ENCODE measurements at places on chromosomes 5 and 9.

DNA sequence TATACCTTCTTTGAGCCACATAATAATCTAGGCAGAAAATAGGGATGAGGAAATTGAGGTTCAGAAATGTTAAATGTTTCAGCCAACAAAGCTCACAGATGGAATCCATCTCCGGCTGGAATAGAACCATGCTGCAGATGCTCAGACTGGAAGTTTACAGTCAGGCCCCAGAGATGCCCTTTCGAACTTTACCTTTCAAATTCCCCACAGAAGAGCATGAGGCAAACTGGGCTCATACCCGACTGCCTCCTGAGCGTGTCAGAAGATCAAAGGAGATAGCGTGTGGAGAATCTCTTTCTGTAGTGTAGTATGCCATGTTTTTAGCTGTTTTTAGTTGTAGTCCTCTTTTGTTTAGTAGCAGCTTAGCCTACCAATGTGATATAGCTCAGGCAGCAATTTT lies 72.0 kb upstream of the DAP start:
- DNase-seq, result no peak

DNA sequence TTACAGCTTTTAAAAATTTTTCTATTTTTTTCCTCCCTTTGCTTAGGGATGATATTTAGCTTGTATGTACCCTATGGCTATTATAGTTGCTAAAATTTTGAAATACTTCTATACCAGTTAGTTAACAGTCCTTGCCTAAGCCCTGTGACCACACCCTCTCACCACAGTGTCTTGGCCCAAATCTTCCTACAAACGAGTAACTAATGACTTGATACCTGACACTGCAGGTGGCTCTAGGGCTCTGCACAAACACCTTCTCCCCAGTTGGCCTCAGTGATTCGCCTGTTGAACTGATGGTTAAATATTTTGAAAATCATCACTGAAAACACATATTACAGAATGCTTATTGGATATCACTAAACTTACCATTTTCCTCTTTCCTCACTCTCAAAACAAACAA lies 449.6 kb upstream of the CHD1 start:
- DNase-seq, result no peak

- DNase-seq, result peak; percentile 27
These were observed 8.6 kb downstream of the KLHL9 start for GRCh38 chr9:21326526-21327139.

DNA sequence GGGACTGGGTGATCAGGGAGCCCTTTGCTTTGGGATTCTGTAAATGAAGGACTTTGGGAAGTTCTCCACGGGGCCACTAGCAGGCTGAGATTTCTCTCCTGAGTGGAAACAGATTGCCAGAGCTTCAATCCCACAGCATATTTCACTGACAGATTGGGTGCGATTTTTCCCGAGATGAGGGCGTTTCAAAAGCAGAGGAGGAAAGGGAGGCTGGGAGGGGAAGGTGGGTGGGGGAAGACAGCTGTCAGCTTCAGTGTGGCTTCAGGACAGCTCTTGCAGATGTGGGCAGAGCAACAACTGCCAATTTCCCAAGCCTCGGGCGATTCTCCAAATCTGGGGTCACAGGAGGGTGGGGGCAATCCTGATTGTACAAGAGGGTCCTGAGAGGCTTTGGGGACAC lies 258.5 kb upstream of the ADRA1B start:
- peak; percentile 48 for DNase-seq

- no peak for DNase-seq
These were observed 69.9 kb downstream of the DAPK1 start for GRCh38 chr9:87567571-87567970.

- DNase-seq, result no peak
These were observed 13.7 kb upstream of the PAIP1 start for GRCh38 chr5:43570450-43571158.

GRCh38 chr5:98637557-98637956 lies 135.9 kb upstream of the RGMB start:
- no peak for DNase-seq

DNA sequence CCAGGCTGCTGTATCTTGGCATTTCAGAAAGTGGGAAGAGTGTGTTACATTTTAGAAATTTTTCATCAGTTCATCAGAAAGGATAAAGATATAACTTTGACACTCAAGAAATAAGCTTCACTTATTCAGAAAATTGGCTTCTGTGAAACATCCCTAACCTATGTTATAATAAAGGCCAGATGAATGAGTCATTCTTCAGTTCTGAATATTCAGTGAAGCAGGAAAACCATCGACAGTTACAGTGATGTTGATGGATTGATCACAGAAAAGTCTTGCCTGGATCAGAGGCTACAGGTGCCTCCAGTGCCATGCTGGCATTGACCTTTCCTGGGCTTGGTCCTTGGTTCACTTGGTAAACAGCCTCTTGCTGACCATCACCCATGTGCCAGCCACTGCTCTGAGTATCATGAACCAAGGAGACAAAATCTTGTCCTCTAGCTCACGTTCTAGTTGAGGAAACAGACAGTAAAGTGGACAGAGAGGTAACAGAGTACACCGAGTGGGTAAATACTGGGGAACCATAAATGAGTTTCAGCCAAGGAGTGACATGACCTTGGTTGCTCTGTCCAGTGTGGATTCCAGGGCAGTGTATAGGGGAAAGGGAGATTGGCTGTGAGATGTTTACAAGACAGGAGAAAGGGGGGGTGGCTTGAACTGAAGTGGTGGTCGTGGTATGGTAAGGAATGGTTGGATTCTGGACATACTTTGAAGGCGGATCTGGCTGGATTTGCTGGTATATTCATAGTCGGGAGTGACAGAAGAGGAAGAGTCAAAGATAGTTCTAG lies 98.6 kb downstream of the AMBP start:
- no peak for DNase-seq

GRCh38 chr9:117678871-117679270 lies 25.3 kb upstream of the TLR4 start:
- no peak for DNase-seq
